ENCODE measurements at places on chromosomes 13 and 19.
A peak's percentile ranks its signal among the peaks of the same experiment; 100 is the strongest.

GRCh38 chr19:35752746-35753350 is 4.0 kb downstream of the HSPB6 start:
- DNase-seq: no peak

DNA sequence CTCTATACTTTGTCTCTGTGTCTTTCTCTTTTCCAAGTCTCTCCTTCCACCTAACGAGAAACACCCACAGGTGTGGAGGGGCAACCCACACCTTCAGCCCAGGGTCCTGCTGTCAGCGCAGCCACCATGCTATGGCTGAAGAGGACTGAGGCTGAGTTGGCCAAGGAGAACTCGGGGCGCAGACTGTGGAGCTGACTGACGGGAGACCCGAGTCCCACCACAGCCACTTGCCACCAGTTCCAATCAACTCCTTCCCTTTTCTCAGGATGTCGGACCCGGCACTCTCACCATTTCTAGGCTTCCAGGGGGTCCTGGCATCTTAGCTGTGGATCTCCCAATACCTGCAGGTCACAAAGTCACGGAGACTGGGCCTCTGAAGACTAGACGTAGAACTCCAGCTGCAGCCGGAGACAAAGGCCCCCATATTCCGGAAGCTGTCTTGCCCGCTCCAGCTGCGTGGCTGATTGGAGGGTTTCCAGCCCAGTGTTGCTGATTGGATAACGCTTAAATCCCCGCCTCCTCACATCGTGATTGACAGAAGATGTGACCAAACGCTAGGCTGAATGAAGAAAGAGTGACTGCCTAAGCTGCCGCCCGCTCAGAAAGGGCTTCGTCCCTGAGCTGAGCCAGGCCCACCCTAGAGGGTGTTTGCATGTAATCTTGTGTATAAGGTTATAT is 63.6 kb downstream of the ZNF429 start:
- peak; percentile 87 for DNase-seq

DNA sequence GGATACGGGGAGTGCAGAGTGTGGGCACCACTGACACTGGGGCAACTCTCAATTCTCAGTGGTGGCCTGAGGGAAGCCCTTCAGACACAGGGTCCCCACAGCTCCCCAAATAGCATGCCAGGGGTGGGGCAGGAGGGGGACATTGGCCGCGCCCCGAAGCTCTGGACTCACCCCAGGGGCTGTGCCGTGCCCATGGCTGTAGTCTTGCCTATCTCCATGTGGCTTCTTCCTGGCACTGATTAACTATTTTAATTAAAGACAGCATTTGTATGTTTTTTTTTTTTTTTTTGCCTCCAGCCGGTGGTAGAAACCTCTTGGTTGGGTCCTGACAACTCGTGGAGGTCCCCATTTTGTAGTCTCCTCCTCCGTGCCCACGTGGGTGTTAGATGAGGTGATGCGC is 23.3 kb downstream of the GATAD2A start:
- no peak for DNase-seq

GRCh38 chr19:42201489-42202289 is 15.8 kb downstream of the DEDD2 start:
- no peak for DNase-seq

GRCh38 chr19:10604460-10604980 is 17.4 kb upstream of the AP1M2 start:
- DNase-seq: no peak

GRCh38 chr19:48614436-48615230 is at the start of gene FAM83E:
Gene FAM83E, minus strand, starts transcription at chr19:48615076. Its CDS starts 1,704 bp downstream, at chr19:48613372.
- DNase-seq: no peak

DNA sequence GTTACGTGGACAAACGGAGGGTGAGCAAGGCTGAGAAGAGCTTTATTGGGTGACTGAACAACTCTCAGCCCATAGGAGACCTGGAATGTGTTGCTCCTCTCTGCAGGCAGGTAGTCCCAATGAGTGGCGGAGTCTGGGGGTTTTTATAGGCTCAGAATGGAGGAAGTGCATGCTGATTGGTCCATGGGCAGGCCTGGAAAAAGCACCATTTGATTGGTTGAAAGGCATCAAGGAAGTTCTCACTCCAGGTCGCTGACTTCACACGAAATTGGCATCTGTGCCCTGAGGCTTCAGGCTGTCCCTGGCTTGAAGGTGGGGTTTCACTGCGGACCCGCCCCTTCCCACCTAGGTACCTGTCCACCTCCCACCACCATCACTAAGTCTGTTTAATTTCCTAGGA is 65.4 kb downstream of the SPATA13 start:
- no peak for DNase-seq

DNA sequence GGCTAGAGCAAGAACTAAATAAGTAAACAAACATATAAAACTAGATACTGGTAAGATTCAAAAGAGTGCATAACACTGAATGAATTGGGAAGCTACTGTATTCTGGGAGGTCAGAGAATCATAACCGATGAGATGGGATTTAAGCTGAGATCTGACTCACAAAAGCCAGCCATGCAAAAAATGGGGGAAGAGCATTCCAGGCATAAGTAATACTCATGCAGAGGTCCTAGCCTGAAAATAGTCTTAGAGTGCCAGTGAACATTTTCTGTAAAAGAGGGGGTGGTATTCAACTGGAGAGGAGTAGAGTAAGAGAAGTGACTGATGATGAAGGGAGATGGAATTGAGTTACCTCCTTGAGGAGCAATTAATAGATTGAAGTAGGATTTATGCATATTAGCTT is 872.0 kb upstream of the GPC6 start:
- no peak for DNase-seq

DNA sequence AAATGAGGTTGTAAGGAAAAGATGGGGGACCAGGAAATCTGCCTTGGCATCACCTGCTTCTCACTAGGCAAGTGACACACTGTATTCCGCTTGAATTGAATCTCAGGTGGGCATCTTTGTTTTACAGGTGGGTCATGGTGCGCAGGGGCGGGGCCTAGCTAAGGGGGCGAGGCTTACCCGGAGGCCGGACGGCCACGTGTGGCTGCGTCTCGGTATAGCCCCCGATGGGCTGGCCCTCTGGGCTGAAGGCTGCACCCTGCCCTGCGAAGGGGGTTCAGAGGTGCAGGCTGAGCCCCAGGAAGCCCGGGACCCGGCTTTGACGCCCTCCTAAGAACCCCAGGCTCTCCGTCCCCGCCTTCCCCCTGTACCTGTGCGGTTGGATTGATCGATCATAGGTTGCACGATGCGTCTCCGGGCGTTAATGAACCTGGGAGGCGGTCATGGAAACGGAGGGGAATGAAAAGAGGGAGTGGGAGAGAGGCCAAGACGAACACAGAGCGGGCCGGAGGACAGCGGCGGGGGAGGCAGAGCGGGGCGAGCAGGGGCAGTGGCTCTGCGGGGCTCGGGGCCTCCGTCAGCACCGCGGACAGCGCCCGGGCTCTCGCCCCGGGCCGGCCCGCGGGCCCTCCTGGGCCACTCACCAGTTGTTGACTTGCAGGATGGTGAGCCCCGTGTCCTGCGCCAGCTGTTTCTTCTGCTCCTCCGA is 12.5 kb downstream of the MEIS3 start:
- no peak for DNase-seq

- peak; percentile 81 for DNase-seq
Observed at GRCh38 chr19:35715981-35716800, 1.6 kb upstream of the KMT2B start.

Measured in GM03348 (cell line).